Activated T-cell treated with anti-CD3 and anti-CD28 coated beads, Interleukin-2, amount 50 U/mL, for 1 hour (primary cell): ENCODE measurements at places on chromosomes 3 and 15.

GRCh38 chr3:83890763-83891135, 1068.0 kb upstream of the CADM2 start:
- no peak for DNase-seq

- no peak for DNase-seq
Measured at GRCh38 chr15:69303337-69304181, 4.8 kb downstream of the PAQR5 start.

DNA sequence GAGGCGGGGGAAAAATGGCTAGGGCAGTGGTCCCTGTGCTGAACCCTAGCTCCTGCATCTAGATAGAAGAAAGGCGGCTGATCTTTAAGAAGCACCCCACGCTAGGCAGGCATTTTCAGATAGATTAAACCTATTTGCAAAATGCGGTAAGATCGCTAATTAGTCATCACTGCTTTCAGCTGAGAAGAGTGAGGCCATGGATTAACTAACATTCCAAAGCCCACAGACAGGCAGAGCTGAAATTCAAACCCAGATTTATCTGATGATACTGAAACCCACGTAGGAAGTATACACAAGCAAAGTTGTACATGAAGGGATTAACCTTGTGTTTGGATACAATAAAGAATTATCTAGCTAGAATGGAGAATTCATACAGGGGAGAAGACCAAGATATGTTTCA, 4.8 kb downstream of the ADPGK start:
- no peak for DNase-seq

DNA sequence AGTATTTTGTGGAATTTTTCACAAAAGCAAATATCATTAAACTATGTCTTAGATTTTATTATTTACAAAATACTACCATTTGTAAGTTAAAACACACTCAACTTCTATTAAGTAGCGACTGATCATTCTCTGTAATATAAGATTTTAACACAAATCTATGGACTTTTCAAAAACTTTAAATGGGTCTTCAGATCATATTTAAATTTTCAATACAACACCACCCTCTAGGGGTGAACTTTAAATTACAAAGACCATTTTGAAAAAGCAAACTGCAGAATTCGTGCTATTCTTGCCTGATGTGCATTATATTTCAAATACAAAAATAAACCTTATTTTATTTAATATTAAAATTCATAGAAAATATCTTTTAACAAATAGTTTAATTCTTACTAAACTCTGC, 8.2 kb upstream of the VGLL4 start:
- DNase-seq, result no peak

DNA sequence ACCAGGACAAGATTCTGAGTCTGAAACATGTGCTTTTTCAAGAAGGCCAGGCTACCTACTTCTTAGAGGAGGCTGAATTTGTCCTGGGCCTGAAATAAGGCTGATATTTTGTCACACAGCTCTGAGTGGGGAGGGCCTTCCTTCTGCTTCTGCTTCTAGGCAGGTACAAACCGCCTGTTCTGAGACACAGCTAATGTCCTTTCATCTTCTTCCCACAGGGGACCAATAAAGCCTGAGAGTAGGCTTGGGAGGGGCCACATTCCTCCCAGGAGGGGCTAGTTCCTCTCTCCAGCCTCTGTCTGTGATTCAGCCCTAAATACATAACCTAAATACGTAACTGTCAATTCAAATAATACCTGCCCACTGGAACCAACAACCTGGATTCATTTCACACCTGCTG, 34.8 kb downstream of the CRYGS start:
- DNase-seq, result no peak

GRCh38 chr3:123535580-123535979, 49.3 kb downstream of the HACD2 start:
- DNase-seq, result no peak

DNA sequence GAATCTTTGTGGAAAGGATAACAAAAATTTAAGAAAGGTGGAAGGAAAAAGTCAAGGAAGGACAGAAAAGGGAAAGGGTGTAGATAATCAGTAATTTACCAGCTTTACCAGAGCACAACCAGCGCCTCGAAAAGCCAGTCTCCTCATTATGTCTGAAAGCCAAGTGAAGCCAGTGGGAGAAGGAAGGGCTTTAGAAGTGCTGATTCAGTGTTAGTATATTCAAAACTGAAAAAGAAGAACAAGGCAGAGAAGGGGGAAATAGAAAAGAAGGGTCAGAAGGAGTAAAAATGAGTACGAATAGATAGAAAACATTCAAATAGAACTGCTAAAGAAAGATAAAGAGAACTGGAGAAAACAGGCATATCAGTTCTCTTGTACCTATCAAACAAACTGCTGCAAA, 4.1 kb downstream of the PBRM1 start:
- DNase-seq, result no peak

- DNase-seq, result no peak
Measured at GRCh38 chr15:83210619-83211018, 3.0 kb upstream of the HDGFL3 start.

DNA sequence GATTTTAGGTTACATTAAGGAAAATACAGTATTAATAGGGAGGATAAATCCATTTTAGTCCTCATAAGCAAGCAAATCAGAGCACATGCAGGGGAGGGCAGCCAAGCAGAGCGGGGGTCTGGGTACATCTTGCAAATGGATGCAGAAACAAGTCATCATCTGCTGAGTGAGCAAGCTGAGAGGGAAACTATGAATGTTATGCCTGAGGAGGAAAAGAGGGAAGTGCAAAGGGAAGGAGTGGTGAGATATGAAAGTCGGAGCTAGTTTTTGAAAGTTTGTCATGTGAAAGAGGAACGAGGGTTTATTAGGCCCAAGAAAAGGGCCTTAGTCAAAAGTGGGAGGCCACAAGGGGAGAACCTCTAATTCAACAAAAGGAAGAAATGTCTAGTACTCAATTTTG, 15.4 kb downstream of the PTX3 start:
- no peak for DNase-seq

GRCh38 chr3:62624185-62624584, 250.8 kb upstream of the FEZF2 start:
- no peak for DNase-seq

DNA sequence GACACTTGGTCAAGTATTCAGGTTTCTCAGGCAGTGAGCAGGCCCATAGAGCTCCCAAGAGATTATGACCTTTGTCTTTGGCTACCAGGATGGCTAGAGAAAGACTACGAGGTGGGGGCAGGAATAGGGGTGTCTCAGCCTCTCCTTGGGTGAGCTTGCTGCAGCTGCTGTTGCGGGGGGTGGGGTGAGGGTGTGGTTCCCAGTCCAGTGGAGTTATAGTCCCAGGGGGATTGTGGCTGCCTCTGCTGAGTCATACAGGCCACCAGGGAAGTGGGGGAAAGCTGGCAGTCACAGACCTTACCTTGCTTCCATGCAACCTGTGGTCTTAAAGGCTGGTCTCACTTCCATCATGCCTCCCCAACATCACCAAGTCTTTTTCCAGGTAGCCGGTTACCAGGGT, 31.7 kb downstream of the ATP2C1 start:
- no peak for DNase-seq

DNA sequence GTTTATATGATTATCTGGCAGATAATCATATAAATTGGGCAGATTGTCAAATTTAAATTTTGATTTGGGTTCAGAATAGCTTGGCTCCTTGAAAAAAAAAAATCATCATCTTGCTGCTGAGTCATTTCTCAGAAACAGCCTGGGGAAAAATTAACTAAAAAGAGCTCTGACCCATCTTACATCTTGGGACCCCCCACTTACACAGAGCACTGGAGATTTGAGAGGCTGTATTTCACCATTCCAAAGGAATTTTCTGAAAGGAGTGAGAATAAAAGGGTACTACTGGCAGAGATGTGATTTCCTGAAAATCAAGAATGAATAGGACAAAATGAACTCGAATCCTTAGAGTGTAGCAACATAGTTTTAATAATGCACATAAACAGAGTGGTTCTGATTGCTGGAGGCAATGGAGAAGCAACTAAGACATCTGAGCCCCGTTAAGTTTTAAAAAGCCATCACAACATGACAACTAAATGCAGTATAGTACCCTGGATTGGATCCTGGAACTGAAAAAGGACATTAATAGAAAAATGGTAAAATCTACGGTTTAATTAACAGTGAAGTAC, 97.5 kb downstream of the RFTN1 start:
- no peak for DNase-seq

DNA sequence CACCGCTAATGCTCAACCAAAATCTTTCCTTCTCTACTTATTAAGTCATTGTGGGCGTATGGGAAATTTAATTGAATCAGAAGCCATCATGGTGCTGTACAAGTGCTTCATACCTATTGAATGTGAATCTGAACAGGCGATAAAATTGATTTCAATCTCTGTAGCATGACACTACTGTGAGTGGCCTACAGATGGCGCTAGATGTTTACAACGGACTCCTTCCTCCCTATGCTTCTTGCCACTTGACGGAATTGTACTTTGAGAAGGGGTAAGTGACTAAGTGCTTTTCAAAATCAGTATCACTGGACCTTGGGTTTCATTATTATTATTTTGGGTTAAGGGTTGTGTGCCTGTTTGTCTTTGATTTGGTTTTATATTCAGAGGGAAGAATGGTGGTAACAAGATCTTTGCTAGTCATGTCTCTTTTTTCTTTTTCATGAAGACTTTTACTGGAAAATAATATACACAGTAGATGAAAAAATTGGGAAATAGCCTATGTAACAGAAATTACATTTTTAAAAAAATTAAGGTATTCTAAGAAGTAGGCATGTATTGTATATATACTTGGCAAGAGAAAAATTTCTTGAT, 35.4 kb downstream of the ACP3 start:
- DNase-seq, result peak; percentile 39

GRCh38 chr3:183527428-183528379, 27.8 kb downstream of the KLHL6 start:
- DNase-seq, result no peak

DNA sequence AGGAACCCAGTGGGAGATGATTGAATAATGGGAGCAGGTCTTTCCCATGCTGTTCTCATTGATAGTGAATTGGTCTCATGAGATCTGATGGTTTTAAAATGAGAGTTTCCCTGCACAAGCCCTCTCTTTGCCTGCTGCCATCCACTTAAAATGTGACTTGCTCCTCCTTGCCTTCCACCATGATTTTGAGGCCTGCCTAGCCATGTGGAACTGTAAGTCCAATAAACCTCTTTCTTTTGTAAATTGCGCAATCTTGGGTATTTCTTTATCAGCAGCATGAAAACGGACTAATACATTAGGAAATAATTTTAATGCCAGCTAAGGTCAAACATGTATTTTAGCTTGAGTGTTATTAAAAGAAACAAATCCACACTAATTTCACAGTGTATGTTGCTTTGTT, 517.6 kb upstream of the ALCAM start:
- DNase-seq, result no peak

DNA sequence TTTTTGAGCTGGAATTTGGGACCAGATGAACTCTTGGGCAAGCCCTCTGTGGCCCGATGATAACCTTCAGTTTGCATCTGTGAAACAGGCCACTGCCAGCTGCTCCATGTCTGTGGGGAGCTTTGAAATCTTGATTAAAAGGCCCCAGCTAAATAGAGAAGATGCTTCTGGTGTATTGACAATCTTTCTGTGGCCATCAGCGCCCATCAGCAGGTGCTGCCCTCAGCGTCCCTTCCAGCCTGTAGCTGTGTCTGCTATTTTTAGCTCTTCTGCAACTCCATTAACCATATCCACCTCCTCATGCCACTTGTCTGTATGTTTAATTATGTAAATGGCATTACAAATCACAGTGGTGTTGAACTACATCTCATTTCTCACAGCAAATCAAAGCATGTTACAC, 54.0 kb downstream of the CHCHD6 start:
- no peak for DNase-seq

DNA sequence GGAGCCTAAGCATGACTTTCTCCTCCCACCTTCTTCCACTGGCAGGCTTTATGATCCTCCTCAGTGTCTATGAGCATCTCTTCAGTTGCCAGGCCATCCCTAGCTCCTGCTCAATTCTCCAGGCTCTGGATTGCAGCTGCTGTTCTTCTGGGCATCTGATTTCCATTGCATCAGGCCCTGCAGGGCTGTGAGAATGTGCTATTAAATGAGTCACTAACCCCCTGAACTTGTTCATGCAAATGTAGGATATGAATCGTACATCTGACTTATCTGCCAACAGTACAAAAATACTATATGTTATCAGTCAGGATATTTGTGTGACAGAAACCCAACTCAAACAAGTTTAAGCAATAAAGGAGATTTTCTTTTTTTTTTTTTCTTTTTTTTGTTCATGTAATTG, 11.9 kb downstream of the GPR176 start:
- DNase-seq, result no peak

GRCh38 chr3:44962621-44963393, 13.2 kb downstream of the ZDHHC3 start:
- no peak for DNase-seq

DNA sequence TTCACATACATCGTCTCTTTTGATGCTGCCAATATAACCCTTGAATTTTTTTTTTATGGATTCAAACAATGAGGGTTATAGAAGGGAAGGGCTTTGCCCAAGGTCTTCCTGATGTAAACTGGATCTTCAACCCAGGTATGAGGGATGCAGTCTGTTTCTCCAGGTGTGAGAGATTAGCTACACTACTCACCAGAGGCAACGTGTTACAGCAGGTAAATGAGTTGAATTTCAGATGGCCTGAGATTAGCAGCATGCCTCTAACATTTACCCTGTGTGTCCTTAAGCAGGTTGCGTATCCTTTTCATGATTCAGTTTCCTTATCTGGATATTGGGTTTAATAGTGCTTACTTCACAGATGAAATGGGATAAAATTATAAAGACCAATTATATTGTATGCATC, 1.9 kb downstream of the RTP4 start:
- no peak for DNase-seq

DNA sequence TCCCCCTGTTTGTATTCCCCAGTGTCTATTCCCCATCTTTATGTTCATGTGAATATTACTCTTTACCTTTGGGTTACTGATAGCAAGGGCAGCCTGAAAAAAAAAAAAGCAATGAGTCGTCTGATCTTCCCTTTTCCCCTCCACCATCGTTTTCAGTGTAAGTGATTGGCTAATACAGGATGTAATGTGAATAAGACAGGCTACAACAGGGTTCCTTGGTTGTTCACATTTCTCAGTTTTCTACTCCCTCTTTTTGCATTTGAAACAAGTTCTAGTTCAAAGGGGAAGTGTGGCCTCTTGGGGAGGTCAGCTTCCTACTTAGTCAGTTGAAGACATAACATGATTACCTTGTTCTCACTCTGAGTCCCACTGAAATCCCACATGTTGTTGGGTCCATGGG, 278.0 kb upstream of the TRIM42 start:
- DNase-seq, result no peak

- no peak for DNase-seq
Measured at GRCh38 chr3:113377158-113377557, 64.1 kb downstream of the CFAP44 start.
